Endothelial cell (in vitro differentiated cells): ENCODE measurements at places on chromosomes 4 and X.

- DNase-seq = no peak
These were observed 22.4 kb upstream of the ADH4 start for GRCh38 chr4:99166544-99166943.

GRCh38 chr4:152458801-152459302 lies 77.0 kb downstream of the FBXW7 start:
- no peak for DNase-seq

DNA sequence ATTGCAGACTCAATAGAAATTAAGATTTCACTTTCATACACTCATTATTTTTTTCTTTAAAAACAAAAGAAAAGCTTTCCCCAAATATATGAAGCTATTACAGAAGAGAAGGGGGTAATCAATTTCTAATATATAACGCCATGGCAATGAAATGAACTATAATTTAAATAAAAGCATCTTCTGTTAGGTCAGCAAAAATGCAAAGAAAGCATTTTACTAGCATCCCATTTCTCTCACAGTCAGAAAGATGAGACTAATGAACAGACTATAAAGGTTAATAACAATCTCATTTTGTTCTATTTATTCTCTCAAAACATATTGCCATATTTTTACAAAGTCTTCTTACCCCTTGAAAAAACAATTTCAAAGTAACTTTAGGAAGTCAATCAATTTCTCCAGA lies 89.0 kb downstream of the TRIML1 start:
- DNase-seq = no peak

DNA sequence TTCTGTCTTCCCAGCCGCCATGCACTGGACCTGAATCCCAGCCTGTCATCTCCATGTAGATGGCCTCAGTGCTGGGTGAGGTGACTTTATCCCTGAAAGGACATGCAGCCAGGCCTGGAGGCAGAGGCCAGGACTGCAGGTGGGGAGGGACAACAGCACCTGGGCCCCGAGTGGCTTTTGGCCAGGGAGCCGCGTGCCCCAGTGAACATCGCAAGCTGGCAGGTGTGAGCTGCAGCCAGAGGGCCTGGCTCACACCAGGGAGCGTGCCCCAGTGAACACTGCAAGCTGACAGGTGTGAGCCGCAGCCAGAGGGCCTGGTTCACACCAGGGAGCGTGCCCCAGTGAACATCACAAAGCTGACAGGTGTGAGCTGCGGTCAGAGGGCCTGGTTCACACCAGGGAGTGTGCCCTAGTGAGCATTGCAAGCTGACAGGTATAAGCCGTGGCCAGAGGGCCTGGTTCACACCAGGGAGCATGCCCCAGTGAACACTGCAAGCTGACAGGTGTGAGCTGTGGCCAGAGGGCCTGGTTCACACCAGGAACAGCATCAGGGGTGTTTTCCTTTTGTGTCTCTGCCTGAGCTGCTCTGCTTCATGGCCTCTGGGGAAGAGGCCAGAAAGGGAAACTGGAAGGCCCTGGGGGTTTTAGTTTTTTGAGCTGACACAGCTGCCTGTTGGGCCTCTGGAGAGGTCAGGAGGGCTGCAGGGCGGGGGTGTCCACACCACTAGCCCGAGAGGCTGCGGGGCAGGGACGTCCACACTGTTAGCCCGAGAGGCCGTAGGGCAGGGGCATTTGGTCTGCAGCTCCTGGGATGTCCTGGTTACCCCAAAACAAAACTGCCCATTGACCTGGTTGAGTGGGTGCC lies 22.7 kb upstream of the PSAPL1 start:
- no peak for DNase-seq

- no peak for DNase-seq
These were observed 20.7 kb downstream of the PRKG2 start for GRCh38 chr4:81194286-81194685.

DNA sequence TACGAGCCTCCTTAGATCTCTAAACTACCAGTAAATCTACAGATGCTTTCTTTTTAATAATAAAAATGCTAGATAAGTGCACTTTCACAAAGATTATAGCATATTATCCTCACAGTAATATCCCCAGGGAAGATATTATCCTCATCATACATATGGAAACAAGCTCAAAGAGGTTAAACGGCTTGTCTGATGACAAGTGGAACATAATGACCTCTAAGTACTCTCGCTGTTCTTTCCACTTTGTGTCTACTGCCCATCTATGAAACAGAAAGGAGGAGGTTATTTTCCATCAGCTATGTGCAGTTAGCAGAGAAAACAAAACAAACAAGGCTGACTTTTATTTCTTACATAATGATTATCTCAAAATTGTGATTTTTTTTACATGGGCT lies 42.8 kb upstream of the PRDM8 start:
- DNase-seq = no peak

- DNase-seq = no peak
These were observed 13.1 kb downstream of the TCEAL7 start for GRCh38 chrX:103343105-103343504.

DNA sequence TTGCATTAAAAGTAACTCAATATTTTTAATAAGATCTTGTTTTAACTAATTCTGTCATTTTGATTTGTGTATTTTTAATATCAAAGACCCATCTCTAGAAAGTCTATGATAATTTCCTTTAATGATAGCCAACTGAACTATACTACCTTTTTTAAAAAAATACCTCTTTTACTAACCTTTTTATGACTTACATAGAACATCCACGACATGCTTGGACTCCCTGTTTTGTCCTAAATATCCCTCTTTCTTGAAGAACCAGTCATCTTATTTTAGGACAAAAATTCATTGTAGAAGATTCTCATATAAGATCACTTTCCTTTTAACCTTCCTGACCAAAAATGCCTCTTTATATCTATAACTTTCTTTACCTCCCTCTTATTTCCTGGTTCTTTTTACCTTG lies 76.8 kb upstream of the GC start:
- no peak for DNase-seq

GRCh38 chr4:93788712-93789111 lies 39.8 kb upstream of the ATOH1 start:
- peak; percentile 13 for DNase-seq

DNA sequence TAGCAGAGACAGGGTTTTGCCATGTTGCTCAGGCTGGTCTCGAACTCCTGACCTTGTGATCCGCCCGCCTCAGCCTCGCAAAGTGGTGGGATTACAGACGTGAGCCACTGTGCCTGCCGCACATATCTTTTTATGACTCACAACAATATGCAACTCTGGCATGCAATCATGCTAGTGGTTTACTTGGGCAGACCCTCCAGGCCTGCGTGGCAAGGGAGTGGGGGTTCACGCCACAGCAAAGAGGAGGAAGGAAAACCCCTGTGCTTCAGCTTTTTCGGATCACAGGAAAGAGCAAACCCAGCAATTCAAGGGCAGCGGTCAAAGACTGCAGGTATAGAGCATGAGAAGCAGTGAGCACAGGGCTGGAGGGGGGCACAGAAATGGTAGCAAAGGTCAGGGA lies 48.3 kb upstream of the CD99 start:
- DNase-seq = no peak

DNA sequence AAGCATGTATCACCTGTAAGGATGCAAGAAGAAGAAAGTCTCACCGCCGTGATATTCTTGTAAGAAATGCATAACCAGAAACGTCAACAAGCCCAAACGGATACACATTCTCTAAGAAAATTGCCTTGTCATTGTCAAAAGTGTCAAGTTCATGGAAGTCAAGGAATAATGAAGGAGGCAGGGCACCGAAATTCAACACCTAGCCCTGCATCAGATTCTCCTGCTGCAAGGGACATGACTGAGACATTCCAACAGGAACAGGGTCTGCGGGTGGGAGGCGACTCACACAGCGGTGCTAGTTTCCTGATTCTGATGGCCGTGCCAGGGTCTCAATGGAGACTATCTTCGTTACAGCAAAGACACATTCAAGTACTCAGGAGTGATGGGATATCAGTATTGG lies 26.7 kb downstream of the IRF2 start:
- no peak for DNase-seq

GRCh38 chrX:136780241-136780640 lies 491 bp downstream of the ARHGEF6 start:
- no peak for DNase-seq

- no peak for DNase-seq
These were observed 1662.1 kb upstream of the TENM3 start for GRCh38 chr4:180581061-180581460.

- peak; percentile 41 for DNase-seq
These were observed 11.8 kb upstream of the ZNF630 start for GRCh38 chrX:48083212-48083611.
